B cell (primary cell): ENCODE measurements at places on chromosomes 4 and X. TPM values are rescaled to one million over a fixed set of nuclear protein-coding genes. Genes with fewer than 3 reads are reported as not detected.

DNA sequence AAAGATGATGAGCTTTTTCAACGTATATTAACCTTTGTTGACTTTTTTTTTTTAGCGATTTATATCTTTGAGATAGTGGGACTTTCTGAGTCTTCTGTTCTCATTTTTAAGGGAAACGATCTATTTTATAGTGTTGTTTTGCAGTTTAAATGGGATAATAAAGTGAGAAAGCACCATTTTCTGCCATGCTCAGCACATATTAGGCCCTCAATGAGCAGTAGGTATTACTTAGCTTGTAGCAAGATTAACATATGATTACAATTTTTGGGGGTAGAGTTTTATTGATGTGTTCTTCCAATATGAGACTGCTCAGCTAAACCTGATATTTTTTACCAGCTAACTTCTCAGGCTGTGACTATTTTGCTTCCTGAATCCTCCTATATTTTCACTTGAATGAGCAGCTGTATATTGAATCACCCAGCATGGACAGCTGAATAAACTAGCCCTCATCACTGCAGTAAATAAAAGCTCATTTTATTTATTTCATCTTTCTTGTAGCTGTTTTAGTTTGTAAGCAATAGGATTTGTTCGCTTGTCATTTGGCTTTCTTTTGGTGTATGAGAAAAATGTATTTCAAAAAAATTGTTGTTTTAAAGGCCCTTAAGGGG is 43.7 kb downstream of the UGT8 start:
- no peak for DNase-seq

GRCh38 chr4:120869613-120870278 is 52.8 kb downstream of the PRDM5 start:
- no peak for DNase-seq

Gene FAM9C
- not detected in 2 replicates for polyA plus RNA-seq

- DNase-seq, result peak; percentile 56
Measured at GRCh38 chrX:47420962-47421361, 50.6 kb downstream of the ZNF157 start.

Gene SORCS2
- polyA plus RNA-seq, result not detected in 2 replicates

- DNase-seq, result no peak
Measured at GRCh38 chr4:29588617-29589016, 1131.6 kb upstream of the PCDH7 start.

- DNase-seq, result no peak
Measured at GRCh38 chr4:173411106-173411693, 12.3 kb upstream of the SCRG1 start.

DNA sequence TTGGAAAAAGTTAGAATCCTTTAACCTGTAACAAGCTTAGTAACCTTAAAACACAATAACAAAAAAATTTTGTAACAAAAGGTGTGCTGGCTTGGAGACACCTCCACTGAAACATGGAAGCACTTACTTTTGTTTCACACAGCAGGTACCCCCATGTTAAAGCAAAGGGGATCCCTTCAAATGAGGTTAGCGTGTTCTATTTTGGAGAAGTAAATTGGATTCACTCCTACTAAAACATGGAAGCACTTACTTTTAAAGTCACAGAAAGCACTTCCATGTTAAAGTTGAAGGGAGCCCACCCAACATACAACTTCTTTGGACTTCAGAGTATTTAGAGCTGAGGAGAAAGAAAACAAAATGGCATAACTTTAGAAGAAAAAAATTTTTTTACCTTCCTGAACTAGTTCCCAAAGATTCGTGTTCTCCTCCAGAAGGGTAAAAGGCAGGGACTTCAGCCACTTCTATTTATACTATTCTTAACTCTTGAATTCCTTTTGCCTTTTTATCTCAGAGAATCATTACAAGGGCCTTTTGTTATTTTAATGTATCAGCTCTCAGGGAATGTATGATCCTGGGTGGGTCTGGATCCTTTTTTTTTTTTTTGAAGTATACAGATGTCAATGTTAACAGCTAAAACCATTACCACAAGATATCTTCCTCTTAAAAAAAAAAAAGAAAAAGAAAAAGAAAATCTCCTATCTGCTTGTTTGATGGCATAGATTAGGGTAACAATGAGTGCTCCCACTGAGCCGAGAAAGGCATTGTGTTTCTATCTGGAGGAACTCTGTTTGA is 11.5 kb downstream of the LARP7 start:
- no peak for DNase-seq

Gene SRPK3
- polyA plus RNA-seq, result not detected in 2 replicates

- DNase-seq, result no peak
Measured at GRCh38 chrX:22360129-22360528, 87.4 kb downstream of the CBLL2 start.

DNA sequence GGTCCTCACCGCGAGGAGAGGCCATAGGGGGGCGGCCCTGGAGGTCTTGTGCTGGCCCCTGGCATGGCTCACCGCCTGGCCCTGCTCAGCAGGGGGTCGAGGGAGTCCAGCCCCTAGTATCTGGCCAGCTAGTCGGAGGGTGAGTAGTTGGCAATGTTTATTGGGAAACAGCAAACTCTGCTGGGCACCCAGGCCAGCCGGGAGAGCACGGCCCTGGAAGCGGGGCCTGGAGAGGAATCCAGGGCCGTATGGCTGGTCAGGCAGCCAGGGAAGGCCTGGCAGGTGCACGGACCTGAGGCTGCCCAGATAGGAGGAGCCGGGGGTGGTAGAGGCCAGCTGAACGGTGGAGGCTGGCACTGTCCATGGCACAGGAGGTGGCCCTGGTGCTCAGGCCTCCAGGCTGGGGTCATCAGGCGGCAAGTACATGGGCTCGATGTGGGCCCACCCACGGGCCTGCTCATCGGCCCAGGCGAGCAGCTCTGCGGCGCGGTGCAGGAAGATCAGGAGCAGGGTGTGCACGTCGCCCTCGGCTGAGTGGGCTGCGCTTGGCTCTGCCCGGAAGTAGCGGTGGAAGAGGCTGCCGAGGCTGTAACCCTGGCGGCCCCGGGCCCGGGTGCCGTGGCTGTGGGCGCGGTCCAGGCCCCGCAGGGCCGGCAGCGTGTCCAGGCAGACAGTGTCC is 1.4 kb downstream of the TREX2 start:
- DNase-seq, result no peak

DNA sequence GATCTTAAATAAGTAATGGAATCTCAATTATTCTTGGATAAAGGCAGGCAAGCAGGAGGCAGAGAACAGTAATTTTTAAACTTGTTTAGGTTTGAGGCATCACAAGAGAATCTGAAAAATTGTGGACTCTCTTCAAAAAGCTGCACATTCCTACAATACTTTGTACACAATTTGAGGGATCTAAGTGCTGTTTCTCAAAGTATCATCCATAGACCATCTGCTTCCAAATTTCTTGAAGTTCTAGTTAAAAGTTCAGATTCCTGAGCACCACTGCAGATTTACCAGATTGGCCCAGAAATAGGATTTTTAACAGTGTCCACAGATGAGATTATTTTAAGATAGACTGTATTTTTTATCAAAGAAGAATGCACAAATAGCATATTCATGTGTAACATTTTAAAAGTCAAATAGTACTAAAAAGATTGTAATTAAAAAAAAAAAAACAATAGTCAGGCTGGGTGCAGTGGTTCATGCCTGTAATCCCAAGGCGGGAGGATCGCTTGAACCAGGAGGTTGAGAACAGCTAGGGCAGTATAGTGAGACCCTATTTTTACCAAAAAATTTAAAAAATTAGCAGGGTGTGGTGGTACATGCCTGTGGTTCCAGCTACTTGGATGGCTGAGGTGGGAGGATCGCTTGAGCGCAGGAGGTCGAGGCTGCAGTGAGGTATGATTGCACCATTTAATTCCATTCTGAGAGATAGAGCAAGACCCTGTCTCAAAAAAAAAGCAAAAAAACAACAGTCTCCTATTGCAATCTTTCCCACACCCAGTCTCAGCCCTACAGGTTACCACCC is 14.2 kb upstream of the FNIP2 start:
- DNase-seq, result no peak

DNA sequence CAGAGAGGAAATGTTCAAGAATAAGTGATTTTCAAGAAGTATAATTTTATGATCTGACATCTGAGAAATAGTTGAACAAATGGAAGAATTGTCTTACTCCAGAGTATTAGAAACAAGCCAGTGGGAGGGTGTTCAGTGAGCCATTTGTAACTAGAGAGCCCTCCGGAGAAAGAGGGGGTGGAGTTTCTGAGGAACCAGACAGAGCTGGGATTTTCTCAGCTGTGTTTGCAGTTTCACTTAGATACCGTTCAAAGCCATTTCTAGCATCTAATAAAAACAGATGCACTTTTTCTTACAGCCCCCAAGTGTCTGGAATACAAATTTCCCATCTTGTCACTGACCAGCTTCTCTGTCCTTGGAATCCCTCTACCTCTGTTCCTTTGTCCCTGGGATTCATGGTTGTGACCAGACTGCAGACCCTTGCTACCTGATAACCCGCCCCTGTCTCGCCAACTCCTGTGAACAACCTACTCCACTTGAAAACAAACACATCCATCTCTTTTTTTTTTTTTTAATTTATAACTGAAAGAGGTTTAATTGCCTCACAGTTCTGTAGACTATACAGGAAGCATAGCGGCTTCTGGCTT is 132.8 kb upstream of the KLF3 start:
- DNase-seq, result no peak

DNA sequence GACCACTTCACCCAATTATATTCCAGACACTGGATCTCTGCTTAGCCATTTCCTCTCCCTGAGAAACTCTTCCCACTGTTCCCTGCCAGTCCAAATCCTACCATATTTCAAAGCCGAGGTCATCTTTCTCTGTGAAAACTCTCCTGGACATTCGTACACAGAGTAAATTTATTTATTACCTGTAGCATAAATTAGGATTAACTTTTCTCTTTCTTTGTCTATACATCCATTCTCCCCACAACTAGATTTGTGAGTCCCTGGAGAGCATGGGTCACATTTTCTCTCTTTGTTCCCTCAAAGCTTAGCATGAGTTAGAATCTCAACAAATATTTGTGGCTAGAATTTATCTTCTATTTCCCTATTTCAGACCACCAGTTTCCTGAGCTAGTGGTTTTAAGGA is 27.8 kb upstream of the SMIM10 start:
- no peak for DNase-seq

DNA sequence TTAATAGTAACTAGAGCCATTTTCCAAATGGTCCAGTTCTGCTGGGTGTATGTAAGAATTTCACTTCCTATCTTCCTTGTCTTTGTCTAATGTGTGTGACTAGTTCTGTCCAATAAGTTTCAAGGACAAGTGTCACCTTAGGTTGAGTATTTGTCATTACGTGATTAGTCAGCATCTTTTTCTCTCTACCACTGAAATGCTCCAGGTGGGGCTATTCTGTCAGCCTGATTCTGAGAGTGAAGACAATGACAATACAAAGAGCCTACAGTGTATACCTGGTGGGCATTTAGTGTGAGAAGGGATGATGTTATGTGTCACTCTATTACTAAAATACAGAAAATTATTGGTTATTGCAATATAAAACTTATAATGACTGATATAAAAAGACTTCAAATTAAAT is 876.3 kb downstream of the C4orf33 start:
- DNase-seq, result no peak

Gene TRIM75
- not detected in 2 replicates for polyA plus RNA-seq

GRCh38 chr4:10461091-10461849 is 4.0 kb upstream of the ZNF518B start:
- DNase-seq, result peak; percentile 91

DNA sequence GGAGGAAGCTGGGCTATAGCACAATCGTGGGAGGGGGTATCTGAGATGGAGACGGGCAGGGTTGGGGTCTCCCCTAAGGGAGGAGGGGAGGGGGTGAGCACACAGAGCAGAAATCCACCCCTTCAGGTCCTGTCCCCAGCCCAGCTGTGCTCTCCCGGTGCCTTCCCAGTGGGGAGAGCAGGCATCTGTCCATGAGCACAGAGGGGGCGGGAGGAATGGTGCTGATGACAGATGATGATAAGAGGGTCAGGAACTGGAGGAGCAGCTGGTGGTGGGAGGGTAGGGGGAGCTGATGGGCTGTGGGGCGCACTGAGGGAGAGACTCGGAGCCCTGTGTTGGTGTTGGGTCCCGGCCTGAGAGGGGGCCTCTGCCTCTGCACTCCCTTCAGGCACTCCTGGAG is 8.6 kb downstream of the ATP2B3 start:
- DNase-seq, result no peak

DNA sequence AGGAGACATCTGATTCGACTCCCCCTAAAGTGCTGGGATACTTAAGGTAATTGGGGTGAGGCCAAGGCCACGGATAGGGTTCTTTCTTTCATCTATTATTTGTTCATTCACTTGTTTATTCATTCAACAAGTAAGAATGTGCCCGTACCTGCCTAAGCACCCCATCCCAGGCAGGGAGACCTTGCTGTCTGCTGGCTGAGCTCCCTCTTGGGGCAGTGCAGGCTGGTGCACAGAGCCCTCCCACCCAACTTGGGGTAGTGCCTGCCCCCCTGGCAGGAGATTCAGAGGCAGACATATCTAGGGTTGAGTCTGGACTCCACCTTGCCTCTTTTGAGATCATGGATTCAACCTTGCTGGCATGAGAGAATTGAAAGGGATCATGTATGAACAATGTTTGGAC is 95.7 kb downstream of the DRD5 start:
- DNase-seq, result no peak

DNA sequence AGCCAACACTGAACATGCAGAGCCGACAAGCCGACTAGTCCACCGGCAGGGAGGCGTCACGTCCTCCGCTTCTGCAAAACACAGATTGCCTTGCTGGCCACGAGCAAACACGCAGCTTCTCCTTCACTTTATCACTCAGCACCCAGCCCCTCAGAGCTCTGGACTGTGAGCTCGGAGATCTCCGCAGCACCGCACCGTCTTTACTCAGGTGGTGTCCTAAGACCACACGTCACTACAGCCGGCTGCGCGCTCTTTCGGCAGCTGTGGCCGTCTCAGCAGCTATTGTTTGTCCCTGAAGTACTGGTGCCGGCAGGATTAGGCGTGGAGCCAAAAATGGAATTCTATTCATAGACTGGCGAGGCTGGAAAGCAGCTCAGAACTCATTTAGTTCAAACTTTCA is 72.0 kb downstream of the FAT1 start:
- no peak for DNase-seq

- DNase-seq, result no peak
Measured at GRCh38 chr4:22090661-22091351, 142.2 kb upstream of the KCNIP4 start.
